Stimulated activated CD4-positive, alpha-beta T cell treated with anti-CD3 and anti-CD28 coated beads, Interleukin-15, amount 100 ng/mL, for 1 hour (primary cell): ENCODE measurements at places on chromosomes 12 and 14.

DNA sequence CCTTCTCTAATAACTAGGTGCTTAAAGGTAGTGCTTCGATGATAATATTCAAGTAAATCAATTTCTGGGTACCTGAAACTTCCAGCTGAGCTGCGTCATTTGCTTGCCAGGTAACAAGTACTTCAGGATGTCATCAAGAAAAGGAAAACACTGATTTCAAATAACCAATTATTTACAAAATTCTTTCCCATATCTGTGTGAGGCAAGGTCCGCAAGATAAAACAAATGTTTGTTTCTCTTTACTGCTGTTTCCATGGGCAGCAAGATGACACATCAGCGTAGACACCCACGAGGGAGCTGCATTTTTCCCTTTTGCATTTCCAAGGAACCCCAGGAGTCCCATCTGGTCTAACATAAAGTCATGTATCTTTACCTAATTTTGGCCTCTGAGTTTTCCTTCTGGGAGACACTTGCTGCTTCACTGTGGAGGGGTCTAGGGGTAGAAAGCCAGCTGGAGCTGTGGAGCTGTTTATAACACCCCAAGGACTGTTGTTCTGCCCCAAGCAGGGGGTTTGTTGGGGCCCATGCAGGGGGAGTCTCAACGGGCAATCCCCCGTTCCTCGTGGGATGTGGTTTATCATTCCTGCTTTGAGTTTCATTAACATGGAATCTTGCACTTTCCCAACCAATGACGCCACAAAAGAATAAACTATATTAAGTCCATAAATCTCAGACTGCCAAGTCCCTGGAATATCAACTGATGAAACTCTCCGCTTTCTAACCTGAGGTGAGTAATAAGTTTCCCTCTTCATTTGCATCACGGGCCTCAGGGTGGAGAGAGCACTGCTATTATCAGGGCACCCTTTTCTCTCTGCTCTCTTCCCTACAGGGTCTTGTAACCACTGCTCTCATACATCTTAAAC, 112.8 kb upstream of the PELI2 start:
- no peak for DNase-seq

- no peak for DNase-seq
Observed at GRCh38 chr12:32420356-32420755, 21.0 kb downstream of the FGD4 start.

- DNase-seq, result no peak
Observed at GRCh38 chr12:52390739-52391617, 5.5 kb upstream of the KRT84 start.

GRCh38 chr12:4830556-4831210, 79.0 kb upstream of the KCNA1 start:
- DNase-seq, result no peak

- no peak for DNase-seq
Observed at GRCh38 chr14:63435204-63435603, 108.0 kb downstream of the PPP2R5E start.

- DNase-seq, result no peak
Observed at GRCh38 chr12:30866256-30866655, 60.3 kb upstream of the TSPAN11 start.

DNA sequence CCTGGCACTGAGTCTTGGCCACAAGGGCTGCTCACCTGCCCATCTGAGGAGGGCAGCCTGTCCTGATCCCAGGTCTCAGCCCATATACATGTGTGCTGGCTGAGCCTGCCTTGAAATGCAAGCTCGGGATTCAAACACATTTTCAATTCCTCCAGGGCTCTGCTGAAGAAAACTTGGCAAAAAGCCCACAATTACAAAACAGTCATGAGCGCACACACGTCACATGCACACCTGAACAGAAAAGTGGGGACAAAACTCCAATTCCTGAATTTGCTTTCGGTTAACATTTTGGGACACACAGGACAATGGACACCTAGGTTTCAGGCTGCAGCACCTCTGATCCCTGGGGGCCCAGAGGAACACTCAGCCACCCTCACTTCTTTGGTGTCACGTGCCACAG, 113.9 kb downstream of the RBM19 start:
- no peak for DNase-seq

DNA sequence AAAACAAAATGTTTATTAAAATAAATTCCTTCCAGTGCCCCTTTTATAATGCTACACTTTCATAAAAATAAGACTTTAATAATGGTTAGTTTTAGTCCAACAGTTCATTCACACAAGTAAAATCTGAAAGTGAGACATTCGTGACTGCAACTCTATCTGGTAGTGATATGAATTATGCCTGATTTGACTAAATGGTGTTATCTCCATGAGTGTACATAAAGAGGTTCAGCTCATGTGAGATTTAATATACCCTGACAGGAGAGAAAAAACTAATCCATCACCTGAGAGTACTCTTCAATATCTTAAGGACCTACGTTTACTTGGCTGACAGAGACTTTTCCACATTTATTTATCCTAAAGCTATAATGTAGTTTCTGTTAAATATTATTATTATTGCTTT, 34.0 kb downstream of the ERO1A start:
- no peak for DNase-seq

GRCh38 chr12:120783197-120783596, 57.6 kb downstream of the ACADS start:
- no peak for DNase-seq

GRCh38 chr14:68514608-68515194, 278.2 kb downstream of the ZFP36L1 start:
- DNase-seq, result no peak

DNA sequence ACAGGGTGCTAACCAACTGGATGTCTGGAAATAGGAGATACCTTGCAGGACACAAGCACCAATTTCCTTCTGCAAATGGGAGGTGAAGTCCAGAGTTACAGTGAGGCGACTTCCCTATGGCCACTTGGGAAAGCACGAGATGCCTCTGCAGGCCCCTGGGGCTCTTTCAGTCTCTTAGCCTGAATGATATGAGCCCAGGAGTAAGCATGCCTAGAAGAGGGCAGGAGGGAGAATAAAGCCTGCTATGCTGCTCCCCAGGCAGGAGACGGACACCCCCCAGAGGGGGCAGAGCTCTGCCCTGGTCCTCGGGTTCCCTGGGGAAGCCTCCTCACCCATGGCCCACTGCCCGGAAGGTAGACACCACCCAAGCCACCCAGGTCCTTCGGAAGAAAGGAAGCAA, 105.1 kb downstream of the GCH1 start:
- DNase-seq, result no peak

GRCh38 chr12:122072031-122072970, 6.3 kb upstream of the MLXIP start:
- no peak for DNase-seq

- no peak for DNase-seq
Observed at GRCh38 chr12:19227880-19228210, 98.3 kb downstream of the PLEKHA5 start.

- DNase-seq, result no peak
Observed at GRCh38 chr14:26427097-26427496, 170.7 kb downstream of the NOVA1 start.

GRCh38 chr14:103625356-103626095, 3.5 kb upstream of the KLC1 start:
- no peak for DNase-seq

GRCh38 chr14:64474041-64474440, 8.7 kb downstream of the AKAP5 start:
- DNase-seq, result no peak

DNA sequence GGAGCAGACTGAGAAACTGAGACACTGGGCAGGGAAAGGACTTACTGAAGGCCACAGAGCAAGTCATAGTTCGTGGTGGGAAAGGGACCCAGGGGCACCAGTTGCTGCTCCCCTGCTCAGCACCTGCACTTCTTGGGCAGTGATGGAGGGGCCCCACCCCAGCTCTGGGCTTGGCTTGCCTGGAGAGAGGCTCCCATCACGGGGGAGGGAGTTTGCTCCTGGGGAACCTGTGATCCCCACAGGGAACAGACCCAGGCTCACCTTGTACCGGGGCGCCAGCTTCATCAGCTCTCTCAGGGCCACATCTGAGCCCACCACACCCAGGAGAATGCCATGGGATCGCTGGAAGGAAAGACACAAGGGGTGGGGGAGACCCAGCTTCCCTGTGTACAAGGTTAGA, 39.8 kb downstream of the CACNA2D4 start:
- DNase-seq, result no peak

DNA sequence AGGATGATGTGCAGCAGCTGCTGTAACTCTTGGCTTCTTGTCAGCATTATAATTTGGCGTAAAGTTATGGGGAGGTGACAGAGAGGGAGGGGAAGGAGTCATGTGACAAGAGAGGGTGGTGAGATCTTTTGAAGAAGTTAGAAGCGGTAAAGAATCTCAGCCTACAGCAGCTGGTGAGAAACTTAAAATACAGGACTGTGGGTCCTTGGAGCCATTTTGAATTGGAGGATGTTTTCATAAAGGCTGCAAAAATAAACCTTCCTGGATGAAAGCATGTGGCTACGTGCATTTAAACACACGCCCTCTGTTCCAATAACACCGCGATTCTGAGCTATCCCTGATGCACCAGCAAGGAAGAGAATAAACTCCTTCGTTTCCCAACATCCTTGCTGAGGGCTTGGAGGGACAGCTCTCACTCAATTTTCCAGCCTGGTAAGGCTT, 133.7 kb downstream of the TMEM30B start:
- DNase-seq, result no peak

DNA sequence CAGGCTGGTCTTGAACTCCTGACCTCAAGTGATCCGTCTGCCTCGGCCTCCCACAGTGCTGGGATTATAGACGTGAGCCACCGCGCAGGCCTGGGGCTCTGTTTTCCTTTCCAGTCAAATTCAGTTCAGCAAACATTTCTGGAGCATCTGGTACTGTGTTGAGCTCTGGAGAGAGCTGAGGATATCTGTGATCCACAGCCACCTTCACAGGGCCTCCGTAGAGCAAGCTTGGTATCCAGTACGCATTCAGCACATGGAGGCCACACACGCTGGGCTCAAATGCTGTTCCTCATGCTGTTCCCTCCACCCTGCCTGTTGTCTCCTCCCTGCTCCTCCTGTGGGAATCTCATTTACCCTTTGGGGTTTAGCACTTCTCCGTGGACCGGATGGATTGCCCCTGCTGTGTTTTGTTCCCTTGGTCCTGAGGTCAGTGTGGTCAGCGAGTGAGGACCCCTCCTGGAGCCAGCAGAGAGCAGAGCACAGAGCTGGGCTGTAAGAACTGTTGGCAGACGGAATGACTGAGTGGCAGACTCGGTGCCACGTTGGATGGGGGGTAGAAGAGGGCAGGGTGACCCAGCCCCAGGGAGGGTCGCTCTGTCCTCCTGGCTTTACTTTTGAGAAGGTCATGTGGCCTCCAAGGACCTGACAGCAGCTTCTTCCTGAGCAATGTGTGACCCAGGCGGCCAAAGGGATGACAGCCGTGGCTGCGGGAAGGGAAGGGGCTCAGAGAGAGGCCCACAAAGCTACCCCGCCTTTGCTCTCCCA, 891 bp downstream of the RPS6KL1 start:
- no peak for DNase-seq
